HuH-7 (cell line): ENCODE measurements at places on chromosomes 5 and 9.

- no peak for DNase-seq
These were observed 165.1 kb downstream of the PAPPA start for GRCh38 chr9:116318468-116319374.

- no peak for DNase-seq
These were observed 104.7 kb upstream of the ISL1 start for GRCh38 chr5:51278539-51278938.

- DNase-seq: no peak
These were observed 180.7 kb downstream of the MEF2C start for GRCh38 chr5:88702332-88702731.

- no peak for DNase-seq
These were observed 99.2 kb downstream of the IRX1 start for GRCh38 chr5:3694819-3695218.

GRCh38 chr5:163950248-163950647 is 444.8 kb downstream of the MAT2B start:
- no peak for DNase-seq

DNA sequence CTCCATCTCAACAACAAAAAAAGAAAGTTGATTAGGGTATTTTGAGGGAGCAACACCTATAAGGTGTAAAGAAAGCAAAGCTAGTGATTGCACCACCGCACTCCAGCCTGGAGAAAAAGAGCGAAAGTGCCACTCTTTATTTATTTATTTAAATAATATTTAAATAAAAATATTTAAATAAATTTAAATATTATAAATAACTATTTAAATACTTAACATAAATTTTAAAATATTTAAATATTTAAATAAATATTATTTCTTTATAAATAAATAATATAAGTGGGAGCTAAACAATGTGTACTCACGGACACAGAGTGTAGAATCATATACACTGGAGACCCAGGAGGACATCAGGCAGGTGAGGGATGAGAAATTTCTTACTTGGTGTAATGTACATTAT is 64.4 kb upstream of the TRIO start:
- DNase-seq: no peak

DNA sequence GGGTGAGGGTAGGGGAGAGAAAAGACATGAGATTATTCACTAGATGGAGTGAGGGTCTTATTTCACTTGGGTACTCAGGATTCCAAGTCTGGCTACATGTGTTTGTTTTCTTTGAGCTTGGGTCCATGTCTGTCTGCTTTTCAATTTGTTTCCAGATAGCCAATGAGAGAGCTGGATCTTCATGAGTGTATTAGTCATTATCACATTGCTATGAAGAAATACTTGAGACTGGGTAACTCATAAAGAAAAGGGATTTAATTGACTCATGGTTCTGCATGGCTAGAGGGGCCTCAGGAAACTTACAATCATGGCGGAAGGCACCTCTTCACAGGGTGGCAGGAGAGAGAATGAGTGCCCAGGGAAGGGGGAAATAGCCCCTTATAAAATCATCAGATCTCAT is 196.8 kb upstream of the TRIM32 start:
- no peak for DNase-seq

- DNase-seq: no peak
These were observed 219.1 kb downstream of the C9orf50 start for GRCh38 chr9:129401623-129402370.

GRCh38 chr5:112049738-112050137 is 292.7 kb upstream of the NREP start:
- no peak for DNase-seq

GRCh38 chr5:51095486-51095885 is 287.8 kb upstream of the ISL1 start:
- no peak for DNase-seq

DNA sequence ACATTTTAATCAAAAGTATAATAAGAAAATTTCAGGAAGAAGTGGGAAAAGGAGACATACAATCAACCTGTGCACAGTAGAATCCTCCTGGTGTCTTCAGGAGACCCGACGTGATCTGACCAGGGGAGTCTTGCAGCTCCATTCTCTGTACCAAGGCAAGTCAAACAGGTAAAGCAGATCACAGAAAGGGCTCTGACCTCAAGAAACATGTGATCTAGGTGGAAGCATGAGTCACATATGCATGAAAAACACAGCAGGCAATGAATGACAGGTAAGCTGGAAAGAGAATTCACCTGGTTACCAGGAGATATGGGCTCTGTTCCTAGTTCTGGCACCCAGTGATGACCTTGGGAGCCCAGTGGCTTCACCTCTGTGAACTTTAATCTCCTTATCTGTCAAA is 19.4 kb upstream of the FABP6 start:
- DNase-seq: no peak

GRCh38 chr9:136686794-136687711 is at the start of gene AGPAT2:
Gene AGPAT2, minus strand, starts transcription at chr9:136687457. Its CDS starts 100 bp downstream, at chr9:136687357.
- peak; percentile 93 for DNase-seq

DNA sequence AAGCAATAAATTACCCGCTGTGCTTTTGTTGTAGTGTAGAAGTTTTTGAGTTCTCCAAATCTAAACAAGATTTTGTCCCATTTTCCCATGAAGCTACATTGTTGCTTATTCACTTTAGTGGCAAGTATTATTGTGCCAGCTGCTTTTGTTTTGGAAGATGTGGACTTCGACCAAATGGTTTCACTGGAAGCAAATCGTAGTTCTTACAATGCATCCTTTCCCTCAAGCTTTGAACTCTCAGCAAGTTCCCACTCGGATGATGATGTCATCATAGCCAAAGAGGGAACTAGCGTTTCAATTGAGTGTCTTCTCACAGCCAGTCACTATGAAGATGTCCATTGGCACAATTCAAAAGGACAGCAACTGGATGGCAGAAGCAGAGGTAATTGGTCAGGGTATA is 10.9 kb downstream of the MFAP3 start:
- DNase-seq: no peak

DNA sequence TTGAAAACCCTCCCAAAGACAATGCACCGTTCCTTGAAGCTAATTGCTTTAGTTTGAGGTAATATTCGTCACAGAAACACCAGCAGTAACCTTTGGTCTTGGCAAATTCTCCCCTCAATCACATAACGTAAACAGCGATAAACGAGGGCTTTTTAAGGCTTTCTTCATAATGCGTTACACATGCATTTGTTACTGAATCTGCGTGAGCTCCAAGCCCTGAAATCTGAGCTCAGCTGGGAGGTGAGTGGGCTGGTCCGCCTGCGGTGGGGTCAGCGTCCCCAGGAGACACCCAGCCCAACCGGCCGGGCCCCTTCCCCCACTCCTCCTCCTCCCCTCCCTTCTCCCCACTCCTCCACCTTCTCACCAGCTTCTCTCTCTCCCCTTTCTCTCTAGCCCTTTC is 91.1 kb downstream of the BARX1 start:
- DNase-seq: no peak

GRCh38 chr9:108473209-108474112 is 382.3 kb downstream of the ACTL7B start:
- DNase-seq: no peak

DNA sequence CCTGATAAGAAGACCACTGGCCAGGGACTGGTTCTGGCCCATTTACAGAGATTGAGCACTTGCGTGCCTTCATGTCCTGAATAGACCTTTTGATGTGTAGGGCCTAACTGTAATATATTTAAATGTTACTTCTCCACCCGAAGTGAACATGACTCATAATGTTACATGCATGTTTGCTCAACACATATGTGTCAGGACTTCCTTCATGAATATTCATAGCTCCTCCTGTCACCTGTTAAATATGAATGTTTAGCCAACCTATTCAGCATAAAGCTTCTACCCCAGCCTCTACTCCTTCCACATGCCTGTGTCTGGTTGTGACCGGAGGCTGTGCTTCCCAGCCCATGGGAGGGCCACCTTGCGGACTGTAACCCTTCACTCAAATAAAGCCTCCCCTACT is 457.5 kb downstream of the IRX1 start:
- no peak for DNase-seq

GRCh38 chr9:84339962-84340361 is 596 bp downstream of the SLC28A3 start:
- no peak for DNase-seq

DNA sequence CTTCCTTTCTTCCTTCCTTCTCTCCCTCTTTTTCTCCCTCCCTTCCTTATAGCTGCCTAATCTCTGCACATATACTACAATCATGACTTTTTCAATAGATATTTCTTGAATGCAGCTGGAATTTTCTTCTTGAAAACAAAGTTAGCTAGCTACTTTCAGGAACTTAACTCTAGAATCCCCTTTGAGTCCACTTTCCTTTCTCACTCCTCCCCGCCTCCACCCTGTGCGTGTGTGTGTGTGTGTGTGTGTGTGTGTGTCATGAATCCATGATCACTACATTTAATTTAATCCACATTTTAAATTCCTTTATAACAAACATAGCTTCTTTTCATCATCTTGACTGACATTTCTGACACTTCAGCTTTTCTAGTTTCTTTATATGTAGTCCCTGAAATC is 167.5 kb upstream of the KLF9 start:
- DNase-seq: no peak

DNA sequence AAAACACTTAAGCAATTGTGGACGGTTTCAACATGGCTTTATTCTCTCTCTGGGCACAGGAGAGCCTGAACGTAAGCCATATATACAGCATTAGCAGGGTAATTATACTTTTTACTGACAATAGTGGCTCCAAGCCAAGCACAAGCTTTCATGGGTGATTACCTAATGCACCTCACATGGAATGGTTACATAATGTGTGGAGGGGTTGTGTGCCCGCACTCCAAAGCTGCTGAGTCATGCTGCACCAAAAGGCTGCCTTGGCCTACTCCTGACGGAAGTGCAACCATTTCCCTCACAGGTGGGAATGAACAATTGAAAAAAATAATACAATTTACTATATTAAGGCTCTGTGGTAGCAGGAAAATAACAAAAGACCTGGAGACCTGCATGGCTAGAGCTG is 86.5 kb upstream of the ATP10B start:
- DNase-seq: no peak

GRCh38 chr9:21672140-21672539 is 130.3 kb upstream of the MTAP start:
- DNase-seq: no peak

DNA sequence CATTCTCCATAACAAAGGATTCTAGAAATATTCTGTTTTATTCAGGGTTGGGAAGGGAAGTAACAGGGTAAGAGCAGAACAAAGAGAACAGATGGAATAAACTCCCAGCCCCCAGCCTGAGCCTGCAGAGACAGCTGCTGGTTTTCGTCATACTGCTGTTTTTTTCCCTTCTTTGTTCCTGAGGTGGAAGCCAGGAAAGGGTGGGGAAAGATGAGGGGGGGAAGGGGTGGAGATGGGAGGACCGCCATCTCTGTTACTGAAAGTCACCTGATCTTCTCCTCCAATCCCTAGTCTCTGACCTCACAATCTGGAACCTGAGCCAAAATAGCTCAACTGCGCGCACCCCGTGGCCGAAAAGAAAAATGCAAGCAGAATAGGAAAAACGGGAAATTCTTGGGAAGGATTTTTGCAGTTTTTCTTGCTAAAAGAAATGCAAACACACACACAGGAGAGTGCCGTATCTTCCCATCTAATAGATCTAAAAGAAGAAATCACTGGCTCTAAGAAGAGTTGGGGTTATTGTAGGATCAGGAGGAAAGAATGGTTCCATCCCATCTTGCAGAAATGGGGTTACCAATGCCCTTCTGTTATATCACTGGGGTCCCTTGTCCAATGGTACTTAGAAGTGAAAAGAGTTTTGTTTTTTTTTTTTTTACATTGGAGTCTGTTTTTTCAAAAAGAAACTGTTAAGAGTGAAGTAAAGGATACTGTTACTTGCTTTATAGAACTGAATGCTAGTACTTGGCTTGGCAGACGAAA is 57.9 kb downstream of the DIAPH1 start:
- peak; percentile 36 for DNase-seq

DNA sequence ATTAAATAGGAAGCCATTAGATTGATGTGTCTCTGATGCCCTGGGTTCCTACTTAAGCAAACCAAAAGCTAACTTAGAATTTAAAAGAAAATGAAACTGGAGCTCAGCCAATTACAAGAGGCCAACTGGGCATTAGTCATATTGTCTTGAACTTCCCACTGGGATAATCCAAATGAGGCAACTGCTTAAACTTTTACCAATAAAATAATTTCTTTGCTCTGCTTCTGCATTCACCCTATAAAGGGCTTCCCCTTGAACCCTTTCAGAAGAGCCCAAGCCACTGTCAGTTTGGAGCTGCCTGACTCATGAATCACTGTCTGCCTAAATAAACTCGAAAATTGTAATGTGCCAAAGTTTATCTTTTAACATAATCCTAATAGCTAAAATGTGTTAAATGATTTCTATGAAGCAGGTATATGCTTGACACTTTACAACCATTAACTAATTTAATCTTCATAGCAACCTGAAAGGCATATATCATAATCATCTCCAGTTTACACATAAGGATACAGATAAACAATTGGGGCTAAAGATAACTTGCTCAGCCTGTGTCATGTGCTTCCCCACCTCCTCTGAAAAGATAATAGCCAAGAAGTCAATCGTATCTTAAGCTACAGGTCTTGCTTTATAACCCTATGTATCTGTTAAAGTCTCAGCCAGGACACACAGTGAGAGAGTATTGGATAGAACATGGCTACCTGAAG is 11.5 kb downstream of the GPR150 start:
- no peak for DNase-seq

GRCh38 chr9:127051881-127052595 is 70.4 kb downstream of the ANGPTL2 start:
- DNase-seq: no peak

DNA sequence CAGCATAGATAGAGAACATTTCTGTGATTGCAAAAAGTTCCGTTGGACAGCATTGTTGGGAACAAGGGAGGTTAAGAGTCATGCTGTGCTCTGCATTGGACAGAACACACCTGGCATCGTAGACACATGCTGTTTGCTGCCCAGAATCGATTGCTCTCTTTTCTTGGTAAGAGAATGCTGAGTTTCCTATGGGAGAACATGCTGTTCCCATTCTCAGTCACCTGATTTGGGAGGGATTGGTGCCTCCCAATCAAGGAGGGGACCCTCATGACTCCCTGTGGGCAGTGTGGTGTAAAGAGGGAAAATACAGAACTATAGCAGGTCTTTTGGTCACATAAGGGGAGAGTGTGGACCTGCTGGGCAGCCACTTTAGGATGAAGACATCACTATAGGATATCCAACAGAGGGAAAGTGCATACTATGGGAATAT is 555.4 kb upstream of the CLINT1 start:
- no peak for DNase-seq

- DNase-seq: no peak
These were observed 10.0 kb downstream of the MARCHF11 start for GRCh38 chr5:16169550-16169949.

DNA sequence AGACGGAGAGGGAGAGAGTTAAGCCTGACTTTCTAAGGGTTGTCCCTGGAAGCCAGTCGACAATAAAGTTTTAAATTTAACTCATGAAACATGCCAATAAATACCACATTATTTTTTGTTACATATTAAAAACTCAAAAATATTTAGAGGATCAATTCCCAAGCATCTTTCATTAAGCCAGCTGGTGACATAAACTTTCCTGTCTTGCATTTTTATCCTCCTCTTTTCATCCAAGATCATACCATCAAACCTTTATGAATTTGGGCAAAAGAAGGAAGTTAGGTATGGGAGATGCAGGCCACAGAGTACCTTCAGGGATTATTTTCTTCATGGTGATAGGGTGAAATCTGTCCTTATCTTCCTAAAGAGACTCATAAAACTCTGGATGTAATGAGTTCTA is 178.3 kb upstream of the FBXL17 start:
- no peak for DNase-seq

- DNase-seq: no peak
These were observed 11.1 kb upstream of the LHFPL2 start for GRCh38 chr5:78659714-78660113.
